NCI-H1092 treated with DMSO at 0.1 percent for 48 hours (cell line): ENCODE measurements at places on chromosomes 6 and 20.

DNA sequence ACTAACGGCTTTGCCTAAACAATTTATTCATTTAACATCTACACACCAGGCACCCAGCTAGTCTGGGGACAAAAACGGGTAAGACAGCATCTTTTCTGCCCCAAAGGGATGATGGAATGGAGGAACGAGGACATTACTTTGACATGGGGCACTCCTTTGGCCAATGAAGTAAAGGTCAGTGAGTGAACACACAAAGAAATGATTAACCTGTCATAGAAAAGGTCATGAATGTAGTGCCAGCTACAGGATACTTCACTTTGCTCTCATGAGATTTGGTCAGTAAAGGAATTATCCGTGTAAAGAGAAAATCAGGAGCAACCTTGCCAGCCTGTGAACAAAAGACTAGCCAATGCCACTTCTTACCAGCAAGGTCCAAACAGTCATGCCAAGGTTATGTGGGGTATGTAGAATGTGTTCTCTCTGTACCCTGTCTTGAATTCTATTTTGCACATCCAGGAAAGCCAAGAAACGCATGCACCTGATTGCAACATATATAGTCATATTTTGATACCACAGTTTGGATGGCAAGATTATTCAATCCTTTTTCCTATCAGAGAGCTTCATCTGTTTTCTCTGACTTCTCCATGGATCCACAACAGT lies 145.3 kb downstream of the GMPR start:
- DNase-seq: no peak

DNA sequence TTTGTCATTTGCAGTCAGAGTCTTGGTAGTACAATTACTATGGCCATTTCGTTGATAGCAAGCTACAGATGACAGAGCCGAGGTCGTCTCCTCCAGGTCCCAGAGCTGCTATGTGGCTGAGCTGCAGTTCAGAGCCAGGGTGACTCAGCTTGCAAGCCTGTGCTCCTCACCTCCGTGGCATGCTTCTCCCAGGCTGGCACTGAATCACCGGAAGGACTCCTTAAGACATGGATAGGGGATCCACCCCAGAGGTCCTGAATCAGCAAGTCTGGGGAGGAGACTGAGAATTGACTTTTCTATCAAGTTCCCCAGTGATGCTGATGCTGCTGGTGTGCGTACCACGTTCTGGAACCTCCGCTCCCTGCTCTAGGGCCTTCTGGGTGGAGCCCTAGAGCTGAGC lies 291.2 kb downstream of the CDH26 start:
- no peak for DNase-seq

- no peak for DNase-seq
These were observed 162.0 kb upstream of the MLN start for GRCh38 chr6:33965766-33966165.

GRCh38 chr6:156080371-156080770 lies 624.7 kb upstream of the NOX3 start:
- DNase-seq: no peak

- DNase-seq: no peak
These were observed 13.9 kb upstream of the IPCEF1 start for GRCh38 chr6:154370545-154370944.

DNA sequence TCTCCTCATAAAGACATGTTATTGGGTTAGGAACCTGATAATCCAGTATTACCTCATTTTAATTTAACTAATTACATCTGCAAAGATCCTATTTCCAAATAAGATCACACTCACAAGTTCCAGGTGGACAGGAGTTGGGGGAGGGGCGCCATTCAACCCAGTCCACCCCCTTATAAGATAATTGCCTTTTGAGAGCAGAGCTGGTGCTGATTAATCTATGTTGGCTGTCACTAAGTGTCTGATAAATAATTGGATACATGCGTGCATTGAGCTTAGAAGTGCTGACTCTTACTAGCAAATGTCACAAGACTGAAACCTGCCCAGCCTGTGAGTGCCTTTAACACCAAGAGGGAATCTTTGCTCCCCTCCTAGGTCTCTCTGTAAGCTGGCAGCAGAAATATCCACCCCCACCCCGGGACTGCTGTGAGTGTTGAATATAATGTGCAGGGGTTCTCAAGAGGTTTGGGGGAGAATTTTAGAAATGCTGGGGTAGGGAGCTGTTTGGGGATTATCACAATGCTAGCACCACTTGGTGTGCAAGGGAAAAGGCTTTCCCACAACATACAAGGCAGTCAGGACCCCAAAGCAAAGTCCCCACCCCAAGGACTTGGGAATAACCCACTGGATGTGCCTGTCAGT lies 87.5 kb downstream of the ANKRD60 start:
- DNase-seq: no peak

DNA sequence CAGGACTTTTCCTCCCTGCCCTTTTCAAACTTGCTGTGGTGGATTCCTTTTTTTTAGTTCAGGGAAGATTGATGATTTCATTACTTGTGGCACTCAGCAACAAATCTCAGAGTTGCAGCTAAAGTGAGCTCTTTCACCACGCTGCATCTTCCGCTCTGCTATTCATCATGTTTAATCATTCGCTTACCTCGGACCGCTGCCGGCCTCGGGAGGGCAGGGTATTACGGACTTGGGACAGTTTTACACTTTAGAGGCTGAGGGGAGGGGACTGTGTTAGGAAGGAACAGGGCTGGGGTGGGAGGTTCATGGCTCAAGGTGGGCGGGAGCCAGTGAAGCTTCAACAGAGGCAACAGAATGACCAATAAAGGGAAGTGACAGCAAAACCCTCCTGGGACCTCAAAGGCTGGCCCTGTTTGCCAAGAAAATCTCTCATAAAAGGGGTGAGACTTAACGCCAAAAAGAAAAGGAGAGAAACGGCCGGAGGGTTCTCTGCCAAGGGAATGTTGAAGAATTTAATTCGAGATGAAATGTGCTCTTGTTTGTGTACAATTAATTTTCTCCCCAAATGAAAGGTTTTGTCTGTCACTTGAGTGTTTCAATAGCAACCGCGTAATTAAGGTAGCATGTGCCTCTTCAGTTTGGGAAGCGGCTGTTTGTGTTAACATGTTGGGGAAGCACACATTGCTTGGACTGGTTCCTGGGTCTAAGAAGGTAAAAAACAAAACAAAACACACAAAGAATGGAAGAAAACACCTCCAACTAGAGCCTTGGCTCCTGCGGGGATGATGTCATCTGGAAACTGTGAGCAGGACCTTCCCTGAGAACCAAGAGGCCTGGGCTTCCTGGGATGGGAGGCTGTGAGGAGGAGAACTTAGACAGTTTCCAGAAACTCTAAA lies 72.5 kb upstream of the SULF2 start:
- DNase-seq: no peak

DNA sequence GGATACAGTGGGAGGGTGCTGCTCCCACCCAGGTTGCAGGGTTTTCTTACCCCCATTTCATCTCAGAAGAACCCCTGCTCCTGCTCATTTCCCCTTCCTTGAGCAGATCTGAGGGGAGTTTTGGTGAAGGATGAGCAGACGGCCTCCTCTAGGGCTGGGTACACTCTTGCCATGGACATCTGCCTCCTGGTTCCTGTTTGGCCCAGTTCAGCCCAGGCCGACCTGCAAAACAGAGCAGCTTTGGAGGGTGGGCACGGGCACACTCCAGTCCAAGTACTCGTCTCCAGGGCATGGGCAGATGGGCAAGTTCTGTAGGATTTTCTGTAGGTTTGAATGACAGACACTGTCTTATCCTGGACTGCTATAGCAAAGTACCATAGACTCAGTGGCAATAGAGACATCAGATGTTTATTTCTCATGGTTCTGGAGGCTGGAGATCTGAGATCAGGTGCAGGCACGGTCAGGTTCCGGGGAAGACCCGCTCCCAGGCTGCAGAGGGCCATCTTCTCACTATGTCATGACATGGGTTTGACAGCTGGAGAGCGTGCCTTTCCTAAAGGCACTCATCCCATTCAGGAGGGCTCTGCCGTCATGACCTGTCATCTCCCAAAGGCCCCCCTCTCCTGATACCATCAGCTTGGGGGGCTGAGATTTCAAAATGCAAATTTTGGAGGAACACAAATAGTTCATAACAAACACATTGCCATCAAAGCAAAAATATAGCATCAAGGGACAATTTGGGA lies 6.2 kb downstream of the NPBWR2 start:
- no peak for DNase-seq
